Activated CD4-positive, alpha-beta memory T cell treated with anti-CD3 and anti-CD28 coated beads for 36 hours (primary cell): ENCODE measurements at places on chromosomes 16 and 17.

- DNase-seq: no peak
These were observed 2.7 kb upstream of the ACE start for GRCh38 chr17:63474174-63474573.

DNA sequence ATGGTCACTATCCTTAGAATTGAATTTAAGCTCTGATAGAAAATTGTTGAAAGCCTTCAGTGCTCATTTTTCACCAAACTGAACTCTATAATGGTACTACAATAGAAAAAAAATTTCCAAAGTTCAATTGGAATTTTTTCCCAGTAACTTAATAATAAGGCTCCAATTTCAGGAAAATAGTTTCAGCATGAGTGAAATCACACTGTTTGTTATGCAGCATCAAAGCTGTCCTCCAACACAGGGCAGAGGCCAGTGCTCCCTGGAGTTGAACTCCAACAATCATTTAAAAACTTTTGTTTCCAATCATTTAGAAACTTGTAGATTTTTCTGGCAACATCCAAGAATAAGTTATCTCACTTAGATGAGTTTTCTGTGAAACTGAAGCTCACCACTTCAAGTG, 103.1 kb upstream of the HSBP1 start:
- DNase-seq: no peak

DNA sequence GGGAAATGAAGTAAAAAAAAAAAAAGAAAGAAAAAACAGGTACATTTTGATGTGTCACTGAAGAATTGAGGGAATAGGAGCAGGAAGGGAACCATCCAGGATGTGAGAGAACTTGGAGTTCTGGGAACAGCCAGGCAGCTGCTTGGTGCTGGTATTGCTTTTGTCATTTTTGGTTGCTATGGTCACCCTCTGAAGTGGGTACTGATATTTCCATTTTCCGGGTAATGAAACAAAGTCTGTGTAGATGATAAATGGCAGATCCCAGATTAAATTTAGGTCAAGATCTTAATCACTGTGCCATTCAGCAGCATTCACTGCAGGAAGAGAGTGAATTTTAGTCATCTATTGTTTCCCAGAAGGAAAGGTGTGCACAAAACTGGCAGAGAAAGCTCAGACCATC, 93.6 kb downstream of the ABCA8 start:
- DNase-seq: no peak

DNA sequence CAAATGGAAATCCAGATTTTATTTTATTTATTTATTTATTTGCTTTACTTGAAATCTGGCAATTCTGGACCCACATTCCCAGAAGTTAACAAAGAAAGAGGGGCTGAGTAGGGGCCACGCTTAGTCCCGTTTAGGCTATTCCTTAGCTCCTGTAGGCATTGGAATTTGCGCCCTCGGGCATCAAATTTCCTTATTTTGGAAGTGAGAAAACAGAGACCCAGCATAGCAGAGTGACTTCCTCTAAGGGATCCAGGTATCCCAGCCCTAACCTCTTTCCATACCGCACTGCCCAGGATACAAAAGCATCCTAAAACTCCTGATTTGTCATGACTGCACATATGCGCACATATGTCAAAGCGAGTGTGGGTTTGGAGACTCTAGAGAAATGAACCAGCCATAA, 19.0 kb upstream of the SMG1 start:
- no peak for DNase-seq
